ENCODE measurements at places on chromosomes 2 and 18.
A peak's percentile ranks its signal among the peaks of the same experiment; 100 is the strongest.

DNA sequence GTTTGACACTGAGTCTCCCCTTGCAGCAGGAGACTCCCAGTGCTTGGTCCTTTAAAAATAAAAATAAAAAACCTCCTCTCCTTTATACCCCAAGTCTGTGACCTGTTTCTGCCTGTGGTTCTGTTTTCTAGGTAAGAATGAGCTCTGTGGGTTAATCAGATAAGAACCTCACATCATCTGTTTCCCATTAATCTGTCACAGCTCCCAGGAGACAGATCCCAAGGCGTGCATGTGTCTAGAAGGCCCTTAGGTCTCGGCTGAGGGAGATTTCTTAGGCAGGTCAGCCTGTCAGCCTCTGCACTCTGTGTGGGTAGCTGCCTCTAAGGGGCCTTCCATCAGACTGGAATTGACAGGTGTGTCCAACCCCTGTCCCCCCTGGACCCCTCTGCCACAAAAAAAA, 80.7 kb downstream of the FHOD3 start:
- DNase-seq, result no peak

DNA sequence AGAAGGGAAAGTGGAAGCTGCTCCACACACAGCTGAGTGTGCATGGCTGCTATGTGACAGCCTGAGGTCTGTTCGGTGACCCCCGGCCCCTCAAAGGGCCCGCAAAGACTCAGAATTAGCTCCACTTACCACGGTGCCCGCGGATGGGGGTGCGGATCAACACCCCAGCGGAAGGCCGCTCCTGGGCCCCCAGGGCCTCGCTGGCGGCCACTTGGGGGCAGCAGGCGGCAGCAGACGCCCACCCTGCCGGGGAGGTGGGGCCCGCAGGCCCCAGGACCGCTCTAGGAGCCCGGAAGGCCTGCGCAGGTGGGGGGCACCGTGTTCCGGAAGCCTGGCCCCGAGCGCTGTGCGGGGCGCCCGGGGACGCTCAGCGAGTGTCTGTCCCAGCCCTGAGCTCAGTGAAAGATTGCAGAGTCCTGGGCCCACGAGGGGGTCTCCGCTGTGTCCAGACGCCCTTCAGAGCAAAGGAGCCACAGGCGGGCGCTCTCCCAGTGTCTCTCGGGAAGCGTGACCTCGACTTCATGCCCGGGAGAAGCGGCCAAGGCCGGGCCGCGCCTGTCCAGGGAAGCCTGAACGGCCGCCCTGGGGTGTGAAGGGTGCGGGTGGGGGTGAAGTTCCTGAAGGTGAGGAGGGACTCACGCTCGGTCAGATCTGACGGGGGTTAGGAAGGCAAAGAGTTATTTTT, 118.7 kb downstream of the VAPA start:
- peak; percentile 60 for DNase-seq

GRCh38 chr2:19426144-19426543, 67.7 kb upstream of the OSR1 start:
- DNase-seq, result no peak

DNA sequence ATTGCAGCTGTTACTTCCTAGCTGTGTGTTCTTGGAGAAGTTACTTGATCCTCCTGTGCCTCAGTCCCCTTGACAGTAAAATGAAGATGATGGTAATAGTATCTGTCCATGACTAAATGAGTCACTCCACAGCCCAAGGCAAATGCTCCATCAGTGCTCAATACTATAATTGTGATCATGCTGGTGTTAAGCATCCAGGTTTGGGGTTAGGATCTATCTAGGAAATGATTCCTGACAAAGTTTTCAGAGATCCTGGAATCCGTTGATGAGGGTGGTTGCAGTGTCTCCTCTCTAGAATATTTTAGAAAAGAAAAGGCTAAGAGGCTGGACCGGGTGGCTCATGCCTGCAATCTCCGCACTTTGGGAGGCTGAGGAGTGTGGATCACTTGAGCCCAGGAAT, 2.7 kb upstream of the PRELID3A start:
- DNase-seq, result no peak

DNA sequence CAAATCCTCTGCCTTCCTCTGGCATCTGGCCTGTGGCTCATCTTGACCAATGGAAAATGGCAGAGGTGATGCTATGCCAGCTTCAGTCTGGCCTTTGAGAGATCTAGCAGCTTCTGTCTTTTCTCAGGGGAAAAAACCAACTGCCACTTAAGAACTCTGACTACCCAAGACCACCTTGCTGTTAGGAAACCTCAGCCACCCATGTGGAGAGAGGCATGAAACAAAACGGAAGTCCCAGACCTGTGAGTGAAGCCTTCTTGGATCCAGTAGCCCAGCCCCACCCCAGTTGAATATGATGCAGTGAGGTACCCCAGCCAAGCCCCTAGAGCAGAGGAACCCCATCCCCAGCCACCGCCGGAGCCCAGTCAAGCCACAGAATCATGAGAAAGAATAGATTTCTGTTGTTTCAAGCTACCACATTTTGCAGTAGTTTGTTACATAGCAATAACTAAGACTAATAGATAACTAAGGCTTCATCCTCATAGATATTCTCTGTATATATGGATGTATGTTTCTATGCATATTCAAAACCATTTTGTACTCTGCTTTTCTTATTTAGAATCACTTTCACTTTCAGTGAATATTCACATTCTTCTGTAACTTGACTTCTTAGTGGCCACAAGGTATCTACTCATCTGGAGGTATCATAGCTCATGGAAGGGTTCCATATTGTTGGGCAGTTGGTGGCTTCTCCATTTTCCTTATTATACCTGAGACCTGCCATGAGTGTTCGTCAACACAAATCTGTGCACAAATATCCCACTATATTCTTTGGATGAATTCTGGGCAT, 142.1 kb downstream of the FBXO15 start:
- DNase-seq, result no peak

DNA sequence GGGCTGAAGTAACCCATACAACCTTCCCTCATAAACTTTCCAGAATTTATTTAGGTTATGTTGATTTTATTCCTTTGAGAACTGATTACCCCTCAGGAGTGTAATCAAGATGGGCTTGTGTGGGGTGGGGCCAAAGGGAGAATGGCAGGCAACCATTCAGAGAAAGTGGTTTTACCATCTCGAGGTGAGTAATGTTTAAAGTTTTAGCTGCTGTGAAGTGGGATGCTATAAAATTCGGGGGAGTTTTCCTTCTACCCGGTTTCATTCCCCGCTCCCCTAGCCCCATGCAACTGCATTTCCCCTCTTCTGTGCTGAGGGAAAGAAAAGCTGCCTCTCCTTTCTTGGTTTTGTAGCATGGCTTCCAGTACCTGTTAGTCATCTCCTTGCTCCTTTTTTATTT, 34.7 kb downstream of the MAP4K4 start:
- no peak for DNase-seq

GRCh38 chr2:211241891-211242290, 685.5 kb downstream of the CPS1 start:
- no peak for DNase-seq

DNA sequence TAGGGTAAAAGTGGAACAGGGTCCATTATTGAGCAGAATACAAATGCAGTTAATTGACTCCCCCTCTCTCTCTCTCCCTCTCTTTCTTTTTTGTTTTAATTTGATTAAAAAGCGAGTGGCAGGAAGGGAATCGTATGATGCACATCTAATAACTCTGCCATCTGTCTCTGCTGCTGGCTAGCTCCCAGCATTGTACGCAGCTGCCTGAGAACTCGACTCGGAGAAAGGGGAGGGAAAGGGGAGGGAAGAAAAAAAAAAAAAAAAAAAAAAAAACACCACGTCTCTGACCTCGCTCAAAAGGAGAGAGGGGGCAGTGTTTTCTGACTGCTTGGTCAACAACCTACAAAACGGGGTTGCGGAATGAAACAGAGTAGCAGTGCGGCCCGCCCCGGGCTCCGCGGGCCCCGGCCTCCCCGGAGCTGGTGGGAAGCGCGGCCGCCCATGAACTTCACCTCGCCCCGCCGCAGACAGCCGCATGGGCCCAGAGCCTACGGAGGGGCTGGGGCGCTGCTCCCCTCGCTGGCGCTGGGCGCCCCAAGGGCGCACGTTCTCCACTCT, 265.7 kb downstream of the TCF4 start:
- DNase-seq, result peak; percentile 76

DNA sequence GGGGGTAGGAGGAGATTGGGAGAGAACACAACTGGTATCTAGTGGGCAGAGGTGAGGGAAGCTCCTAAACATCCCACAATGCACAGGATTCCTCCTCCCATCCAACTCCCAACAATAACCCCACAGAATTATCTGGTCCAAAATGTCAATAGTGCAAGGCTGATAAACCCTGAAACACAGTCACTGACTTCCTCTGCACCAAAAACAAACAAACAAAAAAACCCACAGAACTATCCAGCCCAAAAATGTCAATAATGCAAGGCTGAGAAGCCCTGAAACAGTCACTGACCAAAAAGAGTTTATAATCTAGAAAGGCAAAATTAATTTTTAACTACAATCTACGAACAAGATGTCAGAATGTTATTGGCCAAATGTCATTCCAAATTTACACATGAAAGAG, 9.8 kb downstream of the TMX3 start:
- no peak for DNase-seq

All from suppressor macrophage treated with lipopolysaccharide for 1 hour (primary cell).